Stimulated activated CD4-positive, alpha-beta T cell treated with anti-CD3 and anti-CD28 coated beads, Interleukin-1b, Interleukin-23, amount 100 ng/mL, for 1 hour (primary cell): ENCODE measurements at places on chromosomes 12 and 14.

DNA sequence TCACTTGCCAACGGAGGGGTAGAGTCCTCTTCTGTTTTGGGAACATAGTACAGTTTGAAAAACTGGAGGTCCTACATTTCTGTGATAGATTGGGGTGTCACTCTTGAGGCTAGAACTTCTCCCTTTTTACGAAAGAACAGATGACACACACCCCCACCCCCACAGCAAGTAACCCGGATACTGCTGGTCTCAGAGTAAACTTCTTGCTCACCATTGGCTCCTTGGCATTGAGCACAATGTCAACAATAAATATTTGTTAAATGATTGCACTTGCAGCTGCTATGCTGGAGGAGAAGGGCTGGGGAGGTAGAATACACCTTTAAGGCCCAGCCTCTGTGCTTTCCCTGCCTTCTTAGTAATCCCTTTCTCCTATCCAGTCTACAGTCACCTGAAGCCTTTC is 149.8 kb downstream of the TGFB3 start:
- no peak for DNase-seq

GRCh38 chr12:5440978-5441377 is 9.1 kb downstream of the NTF3 start:
- DNase-seq: no peak

DNA sequence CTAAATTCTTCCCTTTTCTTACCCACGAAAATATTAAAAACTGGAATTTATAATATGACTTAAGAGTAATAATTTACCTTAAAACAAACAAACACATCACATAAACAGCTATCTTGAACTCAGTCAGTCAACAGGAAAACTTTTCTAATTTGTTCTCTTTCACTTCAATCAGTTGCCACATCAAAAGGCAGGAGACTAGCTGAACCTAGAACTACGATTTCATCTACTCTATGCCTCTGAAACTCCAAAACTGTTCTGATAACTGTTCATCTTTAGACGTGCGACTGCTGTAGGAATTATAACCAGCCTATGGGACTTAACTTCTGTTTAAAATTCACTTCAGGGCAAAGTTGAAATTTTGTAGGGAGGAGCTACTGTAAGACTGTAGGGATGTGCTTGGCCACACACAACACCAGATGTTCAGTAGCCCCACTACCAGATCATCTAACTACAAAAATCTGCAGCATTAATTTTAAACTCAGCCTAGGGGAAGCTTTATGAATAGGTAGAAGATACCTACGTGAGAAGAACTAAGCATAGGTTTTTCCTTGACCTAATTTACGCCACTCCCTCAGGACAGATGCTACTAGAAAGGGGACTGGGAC is 7.6 kb upstream of the RAD51AP1 start:
- DNase-seq: no peak

GRCh38 chr12:103705927-103706326 is 118.9 kb downstream of the STAB2 start:
- DNase-seq: no peak

DNA sequence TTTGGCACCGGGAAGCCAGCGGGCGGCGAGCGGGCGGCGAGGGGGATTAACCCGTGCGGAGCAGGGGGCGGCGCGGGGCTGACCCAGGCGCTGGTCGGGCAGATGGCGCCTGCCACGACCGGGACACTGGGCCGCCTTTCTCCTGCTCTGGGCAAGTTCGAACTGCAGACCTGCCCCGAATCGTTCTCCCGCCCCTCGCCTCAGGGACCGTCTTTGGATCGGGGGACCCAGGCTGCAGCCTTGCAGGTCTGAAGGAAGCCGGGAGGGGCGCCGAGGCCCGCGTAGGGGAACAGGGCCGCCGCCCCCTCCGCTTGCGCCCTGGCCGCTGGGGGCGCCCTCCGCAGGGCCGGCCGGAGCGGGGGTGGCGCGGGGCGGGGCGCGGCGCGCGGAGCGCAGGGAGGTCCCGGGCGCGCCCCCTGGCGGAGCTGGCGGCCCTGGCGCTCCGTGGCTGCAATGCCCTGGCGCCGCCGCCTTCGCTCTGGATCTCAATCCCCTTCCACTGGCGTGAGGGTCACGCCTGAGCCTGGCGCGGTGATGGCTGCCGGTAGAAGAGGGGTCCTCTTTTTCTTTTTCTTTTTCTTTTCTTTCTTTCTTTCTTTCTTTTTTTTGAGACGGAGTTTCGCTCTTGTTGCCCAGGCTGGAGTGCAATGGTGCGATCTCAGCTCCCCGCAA is 449 bp upstream of the LTBP2 start:
- peak; percentile 63 for DNase-seq

- no peak for DNase-seq
Observed at GRCh38 chr14:103206023-103206481, 82.8 kb downstream of the TNFAIP2 start.
